ENCODE measurements at places on chromosomes 7 and 10.

GRCh38 chr7:149774237-149775175, 1.1 kb upstream of the ZNF467 start:
- no peak for DNase-seq

DNA sequence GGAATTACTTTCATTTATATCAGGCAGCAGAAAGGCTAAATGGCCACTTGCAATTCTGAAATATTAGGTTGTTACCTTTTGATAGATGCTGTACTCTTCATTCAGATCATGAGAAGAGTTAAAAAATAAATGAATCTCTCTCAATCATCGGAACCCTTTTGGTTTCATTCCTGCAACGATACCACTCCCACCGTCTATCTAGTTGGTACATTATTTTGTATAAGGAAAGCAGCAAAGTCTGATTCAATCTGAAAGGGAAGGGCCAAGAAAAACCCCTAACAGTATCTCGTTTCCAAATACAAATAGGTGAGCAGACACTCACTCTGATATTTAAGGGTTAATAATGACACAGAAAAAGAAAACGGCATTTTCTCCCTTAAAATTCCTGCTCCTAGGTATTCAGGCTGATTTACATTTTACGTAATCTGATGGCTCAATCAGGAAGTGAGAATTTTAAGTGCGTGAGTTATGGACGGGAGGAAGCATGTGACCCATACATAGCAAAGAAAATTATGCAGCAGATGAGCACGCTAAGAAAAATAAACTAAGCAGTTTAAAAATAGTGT, 209.4 kb upstream of the KLF14 start:
- no peak for DNase-seq

- no peak for DNase-seq
Measured at GRCh38 chr7:828793-829561, 3.3 kb upstream of the SUN1 start.

DNA sequence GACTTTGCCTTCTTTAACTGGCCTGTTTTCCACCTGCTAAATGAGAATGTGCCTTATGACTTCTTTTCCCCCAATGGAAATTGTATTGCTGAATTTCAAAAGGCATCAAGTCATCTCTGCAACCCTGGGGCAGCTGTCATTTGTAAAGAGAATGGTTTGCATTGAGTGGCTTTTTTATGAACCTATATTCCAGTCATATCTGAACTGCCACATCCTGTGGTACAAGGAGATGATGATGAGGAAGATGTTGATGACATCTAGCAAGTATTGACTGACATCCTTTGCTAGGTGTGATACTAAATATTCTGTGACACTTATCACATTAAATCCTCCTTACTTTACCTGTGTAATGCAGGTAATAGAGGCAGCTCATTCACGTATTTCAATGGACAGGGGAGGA, 88.3 kb upstream of the KIAA1217 start:
- no peak for DNase-seq

DNA sequence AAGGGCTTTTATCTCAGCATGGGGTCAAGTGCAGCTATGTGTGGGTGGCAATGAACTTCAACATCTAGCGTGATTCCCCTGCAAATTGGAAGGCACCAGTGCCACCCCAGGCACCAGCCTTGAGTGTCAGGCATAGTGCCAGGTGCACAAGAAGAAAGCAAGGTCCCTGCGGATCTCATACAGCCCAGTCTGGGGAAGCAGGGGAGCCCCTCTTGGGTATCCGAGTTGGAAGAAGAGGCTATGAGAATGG, 269.0 kb downstream of the RPS24 start:
- DNase-seq: no peak

- DNase-seq: no peak
Measured at GRCh38 chr10:72073708-72074573, 14.4 kb downstream of the SPOCK2 start.

GRCh38 chr10:113088194-113088593, 138.1 kb downstream of the TCF7L2 start:
- DNase-seq: no peak

GRCh38 chr7:120724955-120725354, 133.0 kb downstream of the TSPAN12 start:
- DNase-seq: no peak

DNA sequence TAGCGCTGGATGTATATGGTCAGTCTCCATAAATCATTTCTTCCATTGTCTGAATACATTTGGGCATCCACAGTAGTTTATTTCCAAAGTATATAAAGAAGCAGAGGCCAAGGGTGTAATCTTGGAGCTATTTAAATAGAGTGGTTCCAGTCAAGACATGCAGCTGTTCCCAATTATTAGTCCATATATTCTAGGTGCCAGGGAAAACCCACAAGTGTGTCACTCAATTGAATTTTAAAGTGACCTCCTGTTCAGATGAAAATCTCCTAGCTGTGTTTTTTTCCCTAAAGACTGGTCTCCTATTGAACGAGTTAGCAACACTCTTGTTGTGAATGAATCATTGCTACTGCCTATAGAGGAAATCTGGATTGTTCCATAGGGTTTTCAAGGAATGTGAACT, 260.2 kb upstream of the BMPER start:
- DNase-seq: no peak

GRCh38 chr10:104639590-104640338, 1.3 kb upstream of the SORCS3 start:
- no peak for DNase-seq

- DNase-seq: no peak
Measured at GRCh38 chr10:129274748-129275474, 192.1 kb upstream of the MGMT start.

GRCh38 chr10:91680487-91680886, 47.6 kb upstream of the PPP1R3C start:
- DNase-seq: no peak

- DNase-seq: no peak
Measured at GRCh38 chr7:69259445-69259844, 338.8 kb upstream of the AUTS2 start.

GRCh38 chr10:119416855-119417254, 125.7 kb downstream of the RGS10 start:
- DNase-seq: peak; percentile 59

DNA sequence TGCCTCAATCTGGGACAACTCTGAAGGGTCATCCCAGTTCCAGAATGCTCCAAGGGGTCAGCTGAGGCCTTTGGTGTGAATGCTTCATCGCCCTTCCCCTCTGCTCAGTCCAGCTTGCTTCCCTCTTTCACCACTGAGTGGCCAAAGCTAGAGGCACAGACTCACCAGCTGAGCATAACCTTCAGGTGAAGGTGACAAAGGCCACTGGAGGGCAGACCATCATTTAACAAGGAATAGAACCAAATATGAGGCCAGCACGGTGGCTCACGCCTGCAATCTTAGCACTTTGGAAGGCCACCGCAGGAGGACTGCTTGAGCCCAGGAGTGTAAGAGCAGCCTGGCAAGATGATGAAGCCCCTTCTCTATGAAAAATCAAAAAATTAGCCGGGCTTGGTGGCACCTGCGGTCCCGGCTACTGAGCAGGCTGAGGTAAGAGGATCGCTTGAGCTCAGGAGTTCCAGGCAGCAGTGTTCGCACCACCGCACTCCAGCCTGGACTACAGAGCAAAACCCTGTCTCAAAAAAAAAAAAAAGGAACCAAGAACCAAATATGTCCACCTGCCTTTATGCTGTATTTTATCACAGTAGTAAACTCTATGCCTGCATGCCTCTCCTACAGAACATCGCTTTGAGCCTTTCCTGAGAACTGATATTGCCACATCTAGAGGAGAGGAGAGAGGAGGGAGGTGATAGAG, 13.4 kb downstream of the PRKAG2 start:
- no peak for DNase-seq

- no peak for DNase-seq
Measured at GRCh38 chr10:59373071-59373470, 10.7 kb upstream of the FAM13C start.

- DNase-seq: no peak
Measured at GRCh38 chr10:45224219-45224841, 91.1 kb downstream of the OR13A1 start.

GRCh38 chr7:54615-55014, 137.8 kb upstream of the FAM20C start:
- DNase-seq: no peak

DNA sequence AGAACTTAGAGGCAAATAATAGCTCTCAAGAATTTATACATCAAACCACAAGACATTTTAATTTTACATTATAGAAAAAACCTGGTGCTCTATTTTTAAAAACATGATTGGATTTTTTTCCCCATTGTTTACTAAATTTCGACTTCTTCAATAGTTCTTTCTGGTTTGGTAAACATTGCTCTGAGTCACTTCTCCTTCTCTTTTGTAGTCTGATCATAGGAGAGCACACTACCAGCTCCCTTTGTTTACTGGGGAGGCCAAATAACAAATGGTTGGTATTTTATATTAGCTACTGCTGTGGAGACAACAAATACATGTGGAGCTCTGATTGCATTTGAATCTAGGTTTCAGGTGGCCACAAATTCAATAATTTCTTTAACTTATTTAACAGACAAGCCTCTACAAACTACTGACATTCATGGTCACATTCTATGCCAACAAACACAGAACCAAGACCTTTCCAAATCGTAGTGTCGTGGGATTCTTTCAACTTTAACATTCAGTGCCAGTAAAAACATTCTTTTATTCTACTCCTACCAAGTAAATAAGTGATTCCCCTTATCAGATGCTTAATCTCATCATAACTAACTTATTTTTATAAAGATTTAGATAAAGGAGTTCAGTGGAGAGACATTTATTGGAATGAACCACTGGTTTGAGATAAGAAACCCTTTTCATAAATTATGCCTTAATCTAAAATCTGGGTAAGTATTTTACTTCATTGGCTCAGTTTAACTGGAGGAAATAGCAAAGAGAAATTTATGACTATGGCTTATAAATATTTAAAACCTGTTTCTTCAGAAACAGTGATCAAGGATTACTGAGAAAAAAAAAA, 17.7 kb upstream of the FXYD4 start:
- DNase-seq: no peak

DNA sequence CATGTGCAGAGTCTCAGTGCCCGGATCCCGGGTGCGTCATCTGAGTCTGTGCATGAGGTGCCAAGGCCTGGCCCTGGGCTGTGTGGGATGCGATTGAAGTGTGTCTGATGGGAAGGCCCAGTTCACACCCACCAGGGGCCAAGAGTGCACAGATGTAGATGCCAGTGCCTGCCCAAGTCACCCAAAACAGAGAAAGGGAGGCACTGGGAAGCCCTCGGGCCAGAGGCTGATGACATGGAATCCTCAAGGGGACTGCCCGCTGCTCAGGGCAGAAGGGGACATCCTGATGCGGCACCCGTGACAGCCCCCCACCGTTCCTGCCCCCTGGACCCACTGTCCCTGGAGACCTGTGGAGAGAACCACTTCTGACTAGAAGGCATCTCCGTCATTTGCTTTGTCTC, 72.2 kb upstream of the ZNF479 start:
- no peak for DNase-seq

DNA sequence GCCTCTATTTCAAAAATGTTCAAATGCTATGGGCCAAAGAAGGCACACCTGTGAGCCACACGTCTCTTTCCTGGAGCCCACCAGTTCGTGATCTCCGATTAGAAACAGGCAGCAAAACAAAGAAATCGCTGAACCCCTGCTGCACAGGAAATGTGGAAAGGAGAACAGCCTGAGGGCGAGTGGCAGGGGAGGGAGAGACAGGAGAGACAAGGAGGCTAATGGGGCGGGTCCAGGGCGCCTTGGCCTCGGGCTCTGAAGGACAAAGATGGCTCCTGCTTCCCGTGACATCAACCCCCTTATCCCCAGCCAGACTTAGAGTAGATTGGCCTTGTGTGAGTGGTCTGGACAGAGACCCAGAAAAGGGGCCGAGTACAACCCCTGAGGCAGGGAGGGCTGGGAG, 62.4 kb upstream of the DOCK1 start:
- no peak for DNase-seq

DNA sequence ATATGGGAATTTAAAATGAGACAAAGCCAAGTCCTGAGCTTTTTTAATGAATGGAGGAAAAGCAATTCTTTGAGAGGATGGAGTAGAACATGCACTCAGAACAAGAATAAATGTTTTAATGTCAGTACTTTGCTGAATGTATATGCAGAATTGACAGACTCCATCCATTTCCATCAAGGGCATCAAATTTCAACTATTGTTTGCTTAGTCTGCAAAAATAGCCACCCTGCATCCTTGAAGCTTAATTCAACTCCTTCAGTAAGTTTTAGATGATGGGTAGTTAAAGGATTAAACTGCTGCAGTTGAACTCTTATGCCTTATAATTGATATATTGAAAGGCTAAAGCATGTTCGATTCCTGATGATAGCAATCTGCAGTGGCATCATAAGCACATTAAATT, 99.7 kb upstream of the IFRD1 start:
- DNase-seq: no peak

- no peak for DNase-seq
Measured at GRCh38 chr10:132202070-132202970, 15.6 kb downstream of the DPYSL4 start.

GRCh38 chr7:101173752-101174244, 6.3 kb downstream of the NAT16 start:
- peak; percentile 11 for DNase-seq

Measured in activated CD8-positive, alpha-beta memory T cell treated with anti-CD3 and anti-CD28 coated beads for 1 hour (primary cell).